ENCODE measurements at places on chromosomes 3 and 15. TPM values are rescaled to one million over a fixed set of nuclear protein-coding genes. Genes with fewer than 3 reads are reported as not detected.

DNA sequence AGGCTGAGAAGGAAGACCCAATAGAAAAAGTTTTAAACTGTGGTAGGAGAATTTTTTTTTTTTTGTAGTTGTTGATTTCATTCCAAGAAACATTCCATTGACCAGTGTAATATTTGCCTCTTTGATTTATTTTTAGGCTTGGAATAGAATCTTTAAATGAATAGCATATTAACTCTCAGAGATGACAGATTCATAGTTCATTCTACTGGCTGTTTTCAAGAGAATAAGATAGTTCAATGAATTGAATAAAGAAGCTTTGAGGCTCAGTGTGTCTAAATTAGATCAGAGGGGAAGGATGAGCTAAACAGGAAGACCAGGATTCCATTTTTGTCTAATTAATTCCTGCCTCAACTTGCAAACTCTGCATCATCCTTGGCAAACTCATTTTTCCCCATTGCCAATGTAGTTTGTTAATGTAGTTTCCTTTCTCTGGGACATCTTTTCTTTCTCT, 98.4 kb downstream of the NAALADL2 start:
- no peak for DNase-seq

DNA sequence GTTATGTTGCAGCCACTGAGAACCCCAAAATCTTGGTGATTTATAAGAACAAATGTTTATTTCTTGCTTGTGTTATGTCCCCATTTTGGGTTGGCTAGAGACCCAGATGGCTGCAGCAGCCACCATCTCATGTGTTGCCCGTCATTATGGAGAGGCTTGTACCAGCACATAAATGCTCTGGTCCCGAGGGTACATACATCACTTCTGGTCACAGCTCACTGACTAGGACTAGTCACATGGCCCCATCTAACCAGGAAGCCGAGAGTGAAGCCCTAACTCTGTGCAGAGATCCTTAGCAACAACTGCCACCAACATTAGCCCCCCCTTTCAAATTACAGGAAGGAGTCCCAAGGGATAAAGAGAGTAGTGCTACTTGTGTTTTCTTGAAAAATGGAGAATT, 25.5 kb upstream of the HACD2 start:
- DNase-seq, result no peak

The AP3S2 gene
- total RNA-seq, result 34.3 TPM

The SH2D7 gene
- total RNA-seq, result not detected

Data from CD4-positive, alpha-beta memory T cell (primary cell).